ENCODE measurements at places on chromosomes 6 and 20.

DNA sequence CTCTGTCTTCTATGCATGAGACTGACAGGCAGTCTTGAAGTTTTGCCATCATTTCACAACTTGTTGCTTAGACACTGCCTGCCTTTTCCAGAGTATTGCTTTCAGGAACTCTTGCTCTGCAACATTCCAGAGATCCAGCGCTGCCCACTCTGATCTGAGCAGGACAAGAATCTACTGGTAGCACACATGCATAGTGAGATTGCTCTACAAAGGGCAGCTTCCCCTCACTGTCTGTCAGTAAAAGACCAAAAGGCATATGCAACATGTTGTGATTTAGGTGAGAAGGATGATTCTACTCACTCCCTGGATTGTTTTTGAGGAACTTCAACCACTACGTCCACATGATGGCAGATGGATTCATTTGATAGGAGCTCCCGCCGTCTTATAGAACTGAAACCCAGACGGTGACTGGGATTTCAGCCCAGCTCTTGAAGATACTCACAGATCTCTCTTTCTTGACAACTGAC, 259.1 kb downstream of the ARID1B start:
- DNase-seq, result no peak

GRCh38 chr6:128209771-128210170, 308.9 kb upstream of the THEMIS start:
- no peak for DNase-seq

GRCh38 chr6:6538261-6538660, 50.3 kb upstream of the LY86 start:
- no peak for DNase-seq

GRCh38 chr6:102118034-102118433, 724.5 kb downstream of the GRIK2 start:
- no peak for DNase-seq

DNA sequence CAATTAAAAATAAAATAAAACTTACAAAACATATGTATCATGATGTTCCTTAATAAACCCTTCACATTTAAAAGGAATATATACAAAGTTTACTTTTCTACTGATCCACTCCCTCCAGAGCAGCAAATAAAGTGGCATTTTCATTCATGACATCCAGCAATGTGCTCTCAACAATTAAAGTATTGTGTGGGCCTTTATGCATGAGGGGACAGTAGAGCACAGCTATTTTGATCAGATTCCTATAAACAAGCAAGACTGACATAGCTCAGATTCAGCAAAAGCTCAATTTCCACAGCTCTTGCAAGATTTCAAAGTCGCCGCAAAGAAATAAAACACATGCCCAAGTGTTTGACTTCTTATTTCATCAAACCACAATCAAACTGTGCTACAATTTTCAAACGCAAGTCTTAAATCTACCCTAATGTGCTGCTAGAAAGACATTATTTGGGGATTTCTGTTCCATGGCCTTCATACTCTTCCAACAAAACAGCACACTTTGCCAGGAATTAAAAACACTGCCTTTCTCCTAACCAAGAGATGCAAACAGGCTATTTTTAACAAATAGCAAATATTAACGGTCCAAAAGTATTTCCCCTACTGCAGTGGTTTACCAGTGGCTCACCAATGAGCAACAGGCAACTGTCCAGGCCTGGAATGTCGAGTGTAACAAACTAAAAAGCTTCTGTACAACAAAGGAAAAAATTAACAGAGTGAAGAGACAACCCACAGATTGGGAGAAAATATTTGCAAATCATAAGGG, 52.3 kb downstream of the MBOAT1 start:
- DNase-seq, result no peak

DNA sequence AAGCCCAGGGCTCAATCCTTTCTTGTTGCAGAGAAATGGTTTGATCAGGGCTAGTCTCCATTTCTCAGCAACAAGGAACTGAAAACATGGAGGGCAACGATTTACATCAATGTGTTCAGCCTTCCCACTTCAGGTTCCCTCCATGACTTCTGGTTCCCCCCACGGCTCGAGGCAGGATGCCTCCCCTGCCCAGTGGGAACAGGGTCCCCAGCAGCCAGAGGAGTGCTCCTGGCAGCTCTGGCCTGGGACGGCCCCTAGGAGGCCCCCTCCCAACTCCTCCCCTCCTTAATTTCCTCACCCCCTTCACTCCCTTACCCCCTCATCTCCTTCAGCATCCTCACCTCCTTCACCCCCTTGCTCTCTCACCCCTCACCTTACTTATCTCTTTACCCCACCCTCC, 283.8 kb downstream of the CDC5L start:
- DNase-seq, result no peak

DNA sequence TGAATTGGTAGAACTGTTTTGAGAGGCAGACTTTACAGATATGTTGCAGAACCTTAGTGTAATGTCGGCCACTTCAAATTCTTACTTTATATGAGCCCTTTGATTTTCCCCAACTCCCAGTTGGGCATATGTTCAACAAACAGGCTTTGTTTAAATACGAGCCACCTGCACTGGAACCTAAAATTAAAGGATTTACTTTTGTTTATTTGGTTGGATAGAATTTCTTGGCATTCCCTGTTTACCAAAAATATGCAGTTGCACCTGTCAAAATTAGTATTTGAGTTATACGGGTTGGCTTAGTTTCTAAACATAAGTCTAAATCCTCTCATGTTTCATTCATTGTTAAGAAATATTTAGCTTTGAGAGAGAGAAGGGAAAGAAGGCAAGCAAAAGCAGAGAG, 2.4 kb upstream of the GLYATL3 start:
- DNase-seq, result no peak

DNA sequence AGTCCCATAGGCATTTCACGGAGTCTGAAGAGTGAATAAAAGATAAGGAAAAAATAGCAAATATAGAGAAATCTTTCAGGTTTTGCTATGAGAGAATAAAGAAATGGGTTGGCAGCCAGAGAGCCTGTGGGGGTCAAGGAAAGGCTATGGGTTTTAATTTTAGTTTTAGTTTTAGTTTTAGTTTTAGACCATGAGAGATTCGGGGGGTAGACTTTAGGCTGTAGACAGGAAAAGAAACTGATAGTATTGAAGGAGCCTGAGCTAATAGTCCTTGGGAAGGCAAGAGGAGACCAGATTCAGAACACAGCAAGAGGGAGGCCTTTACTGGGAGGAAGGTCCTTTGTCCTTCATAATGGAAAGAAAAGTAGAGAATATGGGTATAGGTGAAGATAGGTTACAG, 19.3 kb downstream of the DOP1A start:
- no peak for DNase-seq

GRCh38 chr20:14991023-14991422, 653.6 kb upstream of the FLRT3 start:
- no peak for DNase-seq

DNA sequence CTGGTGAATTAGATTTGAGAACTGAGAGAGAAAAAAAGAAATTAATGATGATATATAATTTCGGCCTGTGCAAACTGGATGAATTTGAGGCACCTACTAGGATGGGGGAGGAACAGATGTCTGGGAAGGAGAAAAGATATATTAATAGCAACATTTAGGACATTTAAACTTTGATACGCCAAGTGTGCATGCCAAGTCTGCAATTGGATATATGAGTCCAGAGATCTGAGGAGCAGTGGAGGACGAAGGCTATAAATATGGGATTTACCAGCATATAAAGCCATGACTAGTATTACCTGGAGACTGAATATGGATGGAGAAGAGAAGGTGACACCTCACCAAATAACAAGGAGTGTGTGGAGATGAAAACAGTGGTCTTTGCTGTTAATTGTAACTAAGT, 272.6 kb upstream of the HSF2 start:
- DNase-seq, result no peak

GRCh38 chr6:135673501-135674309, 176.2 kb upstream of the AHI1 start:
- DNase-seq, result no peak

DNA sequence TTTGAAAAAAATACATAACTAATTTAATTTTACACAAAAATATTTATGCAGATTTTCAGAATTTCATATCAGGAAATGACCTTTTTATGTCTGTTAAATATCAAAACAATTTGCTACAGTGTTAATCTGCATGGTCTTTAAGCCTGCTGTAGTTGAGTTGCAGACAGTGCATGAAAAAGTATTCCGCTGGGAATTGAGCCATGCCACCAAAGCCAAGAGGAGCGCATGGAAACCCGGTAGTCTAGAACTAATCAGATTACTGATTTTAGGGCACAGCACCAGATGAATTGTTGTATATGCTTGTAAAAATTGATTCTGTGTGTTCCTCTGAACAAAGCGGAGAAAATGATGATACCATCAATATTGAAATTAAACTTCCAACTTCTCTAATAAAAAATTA, 34.3 kb upstream of the LAMP5 start:
- DNase-seq, result no peak

- DNase-seq, result no peak
Observed at GRCh38 chr20:2874456-2874855, 1.2 kb downstream of the PTPRA start.

GRCh38 chr6:110532431-110532830, 56.0 kb upstream of the SLC22A16 start:
- DNase-seq, result no peak

DNA sequence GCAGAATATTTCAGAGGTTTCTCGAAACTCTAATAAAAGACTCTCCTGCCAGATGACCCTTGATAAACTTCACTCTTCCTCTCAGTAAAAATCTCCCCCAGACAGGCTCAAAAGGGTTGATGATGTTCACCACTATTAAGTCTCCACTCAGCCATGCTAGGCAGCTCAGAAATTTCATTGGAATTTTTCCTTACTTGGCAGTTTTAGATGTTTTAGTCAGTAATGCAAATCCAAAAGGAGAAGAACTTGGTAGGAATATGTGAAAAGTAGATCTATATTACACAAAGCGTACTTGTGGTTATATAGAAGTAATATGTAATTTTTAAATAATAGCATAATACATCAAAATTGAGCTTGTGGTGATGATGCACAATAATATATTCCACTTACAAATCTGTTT, 333.0 kb downstream of the PHF3 start:
- no peak for DNase-seq

GRCh38 chr6:14775528-14775927, 470.3 kb upstream of the JARID2 start:
- DNase-seq, result no peak

DNA sequence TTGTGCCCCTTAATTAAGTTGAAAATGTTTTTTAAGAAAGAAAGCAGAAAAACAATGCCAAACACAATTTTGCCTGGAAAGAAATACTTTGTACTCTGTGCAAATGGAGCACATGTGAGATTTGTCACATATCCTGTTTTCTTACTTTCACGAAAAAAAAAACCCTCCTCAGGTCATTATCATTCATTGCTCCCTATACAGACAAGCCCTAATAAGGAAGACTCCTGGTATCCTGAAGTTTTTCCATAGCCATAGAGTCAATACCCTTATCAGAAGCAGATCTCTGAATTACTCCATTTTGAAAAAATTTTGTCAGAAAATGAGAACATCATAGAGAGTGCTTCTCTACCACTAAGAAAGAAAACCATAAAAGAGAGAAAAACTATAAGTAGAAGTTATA, 14.0 kb upstream of the NT5E start:
- no peak for DNase-seq

GRCh38 chr6:152625213-152625612, 11.9 kb downstream of the SYNE1 start:
- DNase-seq, result no peak

- DNase-seq, result no peak
Observed at GRCh38 chr6:99011151-99011550, 63.4 kb upstream of the FBXL4 start.

All from HEK293T (cell line).